ENCODE measurements at places on chromosomes 11 and 22. TPM values are rescaled to one million over a fixed set of nuclear protein-coding genes. Genes with fewer than 3 reads are reported as not detected.

GRCh38 chr11:968822-969221, 43.2 kb downstream of the AP2A2 start:
- ATAC-seq, result no peak

DNA sequence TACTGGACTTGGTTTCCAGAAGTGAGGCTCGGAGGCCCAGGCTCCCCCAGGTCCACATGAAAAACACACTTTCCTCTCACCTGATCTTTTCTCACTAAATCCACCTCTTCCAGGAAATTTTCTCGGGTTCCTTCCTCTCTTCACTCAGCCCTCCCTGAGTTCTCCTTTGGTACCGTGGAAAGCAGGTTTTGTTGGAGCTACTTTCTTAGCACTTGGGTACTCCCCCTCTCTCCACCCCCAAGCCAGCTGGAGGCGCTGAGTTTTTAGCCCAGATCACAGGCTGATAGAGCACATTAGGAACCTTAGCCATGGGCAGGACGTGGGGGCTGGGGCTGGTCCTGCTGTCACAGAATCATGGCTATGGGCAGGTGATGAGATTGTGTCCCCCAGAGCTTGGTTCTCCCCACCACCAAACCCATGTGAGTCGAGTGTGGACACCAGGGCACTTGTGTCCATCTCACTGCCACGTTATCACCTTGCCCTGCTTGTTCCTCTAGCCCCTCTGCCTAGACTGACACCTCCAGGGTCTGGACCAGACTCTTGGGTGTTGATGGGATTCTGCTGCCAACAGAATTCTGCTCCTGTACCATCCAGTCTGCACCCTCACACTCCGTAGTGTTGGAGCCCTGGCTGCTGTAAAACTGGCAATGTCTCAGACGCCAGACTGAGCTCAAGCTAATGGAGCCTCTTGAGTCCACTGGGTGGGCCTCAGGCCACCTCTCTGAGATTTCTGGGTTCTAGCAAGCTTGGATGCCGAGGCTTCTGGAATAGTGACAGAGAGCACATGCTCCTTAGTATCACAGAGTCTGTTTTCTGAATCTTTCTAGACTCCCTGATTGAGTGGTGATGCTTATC, 74.9 kb upstream of the NARS2 start:
- no peak for ATAC-seq

The ADM2 gene
- total RNA-seq, result 0.54 TPM

The APOL4 gene
- total RNA-seq, result 17.9 TPM
